ENCODE measurements at places on chromosomes 11 and 22.
A peak's percentile ranks its signal among the peaks of the same experiment; 100 is the strongest.

GRCh38 chr11:75077316-75077715 is 19.4 kb downstream of the OR2AT4 start:
- no peak for DNase-seq

- peak; percentile 5 for DNase-seq
Measured at GRCh38 chr11:2475136-2475918, 30.5 kb downstream of the KCNQ1 start.

- peak; percentile 47 for DNase-seq
Measured at GRCh38 chr11:103537904-103538502, 428.8 kb downstream of the DYNC2H1 start.

DNA sequence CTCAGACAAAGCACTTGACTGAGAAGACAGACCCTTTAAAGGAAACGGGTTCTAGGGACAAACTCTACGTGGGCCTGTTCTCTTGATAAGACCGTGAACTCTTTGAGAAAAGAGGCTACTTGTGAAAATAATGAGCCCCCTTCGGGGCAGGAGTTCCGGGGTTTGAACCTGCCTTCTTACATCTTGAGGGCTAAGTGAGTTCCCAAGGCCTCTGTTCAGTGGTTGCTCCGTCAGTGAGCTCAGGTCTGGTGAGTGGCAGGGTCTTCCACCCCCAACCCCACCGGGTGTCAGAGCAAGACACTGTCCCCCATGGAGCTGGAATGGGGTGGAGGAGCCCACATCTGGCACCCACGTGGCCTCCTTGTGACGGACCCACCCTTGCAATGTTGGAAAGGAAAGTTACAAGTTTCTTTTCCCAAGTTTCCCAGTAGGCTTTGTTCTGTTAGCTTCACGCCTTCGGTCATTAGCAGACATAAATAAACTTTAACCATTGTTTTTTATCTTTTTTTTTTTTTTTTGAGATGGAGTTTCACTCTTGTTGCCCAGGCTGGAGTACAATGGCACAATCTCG is 6.3 kb upstream of the SAMM50 start:
- DNase-seq, result no peak

DNA sequence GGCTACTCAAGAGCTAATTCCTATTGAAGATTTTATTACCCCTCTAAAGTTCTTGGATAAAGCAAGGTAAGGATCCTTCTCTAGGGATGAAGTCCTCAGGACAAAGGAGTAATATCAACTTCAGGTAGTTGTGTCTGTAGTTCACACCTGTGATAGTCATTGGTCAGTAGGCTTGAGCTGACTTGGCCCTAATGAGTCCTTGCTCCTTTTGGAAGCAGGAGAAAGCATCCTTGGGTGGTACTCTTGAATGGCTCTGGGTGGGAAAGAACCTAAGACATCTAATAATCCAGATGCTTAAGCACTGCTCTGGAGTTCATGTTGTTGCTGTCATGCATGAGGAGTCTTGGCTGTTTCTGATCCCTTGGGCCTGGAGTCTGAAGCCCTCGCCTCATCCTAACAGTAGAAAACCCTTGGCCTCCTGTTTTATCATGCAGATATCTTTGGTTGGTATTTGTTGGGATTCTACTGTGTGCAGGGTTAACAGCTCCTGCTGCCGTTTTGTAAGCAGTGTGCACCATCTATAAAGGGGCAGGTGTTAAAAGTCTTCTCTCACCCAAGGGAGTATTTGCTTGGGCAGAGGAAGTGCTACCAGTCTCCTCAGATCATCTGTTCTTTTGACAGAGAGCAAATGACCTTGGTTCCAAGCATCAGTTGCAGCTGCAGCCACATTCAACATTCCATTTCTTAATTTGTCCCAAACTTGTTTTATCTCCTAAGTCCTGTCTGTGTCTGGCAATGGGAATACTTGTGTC is 2.7 kb downstream of the MRPL40 start:
- no peak for DNase-seq

GRCh38 chr11:36123336-36124101 is 165.7 kb downstream of the COMMD9 start:
- DNase-seq, result no peak

GRCh38 chr22:45452565-45453379 is 39.3 kb downstream of the RIBC2 start:
- DNase-seq, result no peak

- DNase-seq, result peak; percentile 79
Measured at GRCh38 chr11:12235947-12236743, 125.8 kb downstream of the MICAL2 start.

DNA sequence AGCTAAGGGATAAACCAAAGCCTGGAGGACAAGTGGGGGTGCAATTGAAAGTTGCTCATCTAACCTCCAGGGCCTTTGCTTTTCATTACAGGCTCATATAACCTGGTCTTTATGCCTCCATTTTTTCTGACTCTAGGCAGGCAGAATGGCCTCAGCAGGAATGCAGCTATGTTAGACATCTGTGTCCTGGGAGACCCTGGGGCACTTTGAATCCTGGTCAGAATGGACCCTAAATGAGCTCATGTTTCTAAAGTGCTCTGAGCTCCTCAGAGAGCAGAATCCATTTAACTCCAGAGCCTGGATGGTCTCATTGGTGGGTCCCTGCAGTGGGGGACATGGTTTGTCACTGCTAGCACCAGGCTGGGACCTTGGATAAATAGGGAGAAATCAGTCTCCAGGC is 177.3 kb downstream of the KIRREL3 start:
- no peak for DNase-seq

- no peak for DNase-seq
Measured at GRCh38 chr22:37515901-37516300, 3.3 kb downstream of the CARD10 start.

- no peak for DNase-seq
Measured at GRCh38 chr22:42500836-42501179, 18.8 kb downstream of the RRP7A start.

- DNase-seq, result no peak
Measured at GRCh38 chr11:117419482-117420142, 92.0 kb downstream of the CEP164 start.

GRCh38 chr11:26134053-26134452 is 197.9 kb upstream of the ANO3 start:
- DNase-seq, result peak; percentile 45

DNA sequence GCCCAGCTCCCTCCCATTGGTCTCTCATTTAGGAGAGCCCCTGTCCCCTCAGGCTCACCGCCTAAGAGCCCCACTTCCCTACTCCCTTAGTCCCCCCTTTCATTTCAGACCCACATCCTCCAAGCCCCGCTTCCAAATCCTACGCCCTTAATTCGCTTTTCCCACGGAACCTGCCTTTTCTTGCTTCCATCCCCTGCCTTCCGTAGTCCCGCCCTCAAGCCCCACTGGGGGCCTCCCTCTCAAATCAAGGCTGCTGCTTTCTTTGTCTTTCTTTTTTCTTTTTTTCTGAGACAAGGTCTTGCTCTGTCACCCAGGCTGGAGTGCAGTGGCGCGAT is 396 bp downstream of the CCDC157 start:
- no peak for DNase-seq

Measured in SK-MEL-5 (cell line).